ENCODE measurements at places on chromosomes 3 and 15.

GRCh38 chr3:49666592-49666991 lies 7.6 kb upstream of the APEH start:
- DNase-seq = no peak

GRCh38 chr3:107430214-107430995 lies 53.2 kb downstream of the CCDC54 start:
- DNase-seq = peak; percentile 48

- DNase-seq = no peak
Measured at GRCh38 chr3:30622790-30623189, 16.4 kb downstream of the TGFBR2 start.

DNA sequence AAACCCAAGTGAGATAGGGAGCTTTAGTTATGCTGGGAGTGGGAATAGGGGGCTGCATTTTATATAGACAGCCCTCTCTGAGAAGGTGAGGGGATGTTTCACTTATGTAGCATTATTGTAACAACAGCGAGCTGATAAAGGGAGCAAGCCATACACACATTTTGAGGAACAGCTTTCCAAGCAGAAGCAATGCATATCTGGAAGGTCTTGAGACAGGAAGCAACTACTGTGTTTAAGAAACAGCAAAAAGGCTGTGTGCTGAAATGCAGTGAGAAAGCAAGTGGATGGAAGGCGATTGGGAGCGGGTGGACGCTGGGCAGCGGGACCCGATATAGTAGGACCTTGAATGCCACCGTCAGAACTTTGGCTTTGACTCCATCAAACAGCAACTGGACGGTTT lies 155.9 kb upstream of the TBL1XR1 start:
- no peak for DNase-seq

DNA sequence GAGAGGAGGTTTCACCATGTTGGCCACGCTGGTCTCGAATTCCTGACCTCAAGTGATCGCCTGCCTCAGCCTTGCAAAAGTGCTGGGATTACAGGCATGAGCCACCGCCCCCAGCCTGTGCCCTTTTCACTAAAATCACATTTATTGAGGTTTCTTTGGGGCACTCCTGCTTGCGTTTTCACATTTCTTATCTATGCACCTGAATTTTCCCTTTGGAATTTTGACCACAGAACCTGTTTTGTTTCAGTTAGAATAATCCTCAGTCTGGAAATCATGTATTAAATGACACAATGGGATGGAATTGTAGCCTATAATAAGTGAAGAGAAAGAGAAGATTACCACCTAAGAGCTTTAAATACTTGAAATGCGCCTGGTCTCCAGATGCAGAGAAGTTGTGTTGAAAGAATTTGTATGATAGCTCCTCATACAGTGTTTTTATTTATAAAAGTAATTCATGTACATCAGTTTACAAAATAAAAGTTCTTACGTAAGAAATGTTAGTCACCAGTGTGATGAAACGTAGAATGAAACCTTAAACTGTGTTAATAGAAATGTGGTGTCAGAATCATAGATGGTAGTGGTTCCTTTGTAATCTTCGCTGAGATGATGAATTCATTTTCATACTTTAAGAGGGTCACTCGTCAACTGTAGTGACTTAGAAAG lies 107.0 kb downstream of the TCF12 start:
- peak; percentile 59 for DNase-seq

DNA sequence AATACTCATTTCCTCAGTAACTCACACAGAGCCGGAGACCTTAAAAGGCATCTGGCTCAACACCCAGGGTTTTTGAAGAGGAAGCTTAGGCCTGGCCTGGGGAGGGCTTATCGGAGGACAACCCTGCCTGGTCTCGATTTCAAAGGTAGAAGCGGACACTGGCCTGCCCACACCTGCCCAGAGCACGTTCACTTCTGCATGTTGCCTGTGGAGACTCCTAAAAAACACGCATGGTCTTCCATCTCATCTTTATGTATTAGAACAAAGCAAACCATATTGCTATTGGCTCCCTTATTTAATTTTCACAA lies 55.5 kb upstream of the FURIN start:
- DNase-seq = no peak

- no peak for DNase-seq
Measured at GRCh38 chr3:99365396-99365795, 273.0 kb upstream of the COL8A1 start.

DNA sequence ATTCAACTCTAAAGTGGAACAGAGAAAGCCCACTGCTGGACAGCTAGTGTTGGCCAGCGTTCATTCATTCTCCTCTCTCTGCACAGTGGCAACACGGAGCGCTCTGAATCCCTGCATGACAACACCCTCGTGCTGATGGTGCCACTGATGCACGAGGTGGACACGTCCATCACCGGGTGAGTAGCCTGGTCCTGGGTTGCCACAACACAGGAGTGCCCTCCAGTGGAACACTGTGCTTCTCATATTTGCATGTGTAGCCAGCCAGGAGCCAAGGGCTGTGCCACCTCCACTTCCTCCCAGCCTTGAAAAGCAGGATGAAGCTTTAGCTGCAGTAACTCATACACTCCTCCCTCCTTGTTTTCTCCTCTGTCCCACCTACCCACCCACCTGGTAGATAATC lies 120.0 kb upstream of the CTDSPL start:
- DNase-seq = peak; percentile 11

Measured in adipocyte (in vitro differentiated cells).